EL (cell line): ENCODE measurements at places on chromosomes 7 and 10.

- no peak for DNase-seq
These were observed 93.6 kb downstream of the VOPP1 start for GRCh38 chr7:55478700-55479099.

DNA sequence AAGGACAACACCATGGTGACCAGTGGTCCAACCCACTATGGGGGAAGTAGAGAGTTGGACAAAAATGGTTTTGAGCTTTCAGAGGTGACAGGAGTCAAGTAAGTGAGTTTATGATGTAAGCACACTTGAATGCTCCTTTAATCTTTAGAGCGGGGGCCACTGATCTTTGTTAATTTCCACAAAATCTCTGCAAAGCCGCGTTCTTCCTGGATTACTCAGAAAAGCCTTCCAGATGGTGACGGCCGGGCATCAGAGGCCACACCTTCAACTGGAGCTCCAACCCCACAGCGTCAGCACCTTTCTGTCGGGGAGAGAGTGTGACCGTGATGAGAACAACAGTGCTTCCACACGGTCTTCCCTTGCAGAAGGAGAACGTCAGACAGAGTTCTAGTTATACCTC lies 35.2 kb upstream of the KLF6 start:
- peak; percentile 96 for DNase-seq

- no peak for DNase-seq
These were observed 41.1 kb downstream of the BLVRA start for GRCh38 chr7:43799605-43800004.

DNA sequence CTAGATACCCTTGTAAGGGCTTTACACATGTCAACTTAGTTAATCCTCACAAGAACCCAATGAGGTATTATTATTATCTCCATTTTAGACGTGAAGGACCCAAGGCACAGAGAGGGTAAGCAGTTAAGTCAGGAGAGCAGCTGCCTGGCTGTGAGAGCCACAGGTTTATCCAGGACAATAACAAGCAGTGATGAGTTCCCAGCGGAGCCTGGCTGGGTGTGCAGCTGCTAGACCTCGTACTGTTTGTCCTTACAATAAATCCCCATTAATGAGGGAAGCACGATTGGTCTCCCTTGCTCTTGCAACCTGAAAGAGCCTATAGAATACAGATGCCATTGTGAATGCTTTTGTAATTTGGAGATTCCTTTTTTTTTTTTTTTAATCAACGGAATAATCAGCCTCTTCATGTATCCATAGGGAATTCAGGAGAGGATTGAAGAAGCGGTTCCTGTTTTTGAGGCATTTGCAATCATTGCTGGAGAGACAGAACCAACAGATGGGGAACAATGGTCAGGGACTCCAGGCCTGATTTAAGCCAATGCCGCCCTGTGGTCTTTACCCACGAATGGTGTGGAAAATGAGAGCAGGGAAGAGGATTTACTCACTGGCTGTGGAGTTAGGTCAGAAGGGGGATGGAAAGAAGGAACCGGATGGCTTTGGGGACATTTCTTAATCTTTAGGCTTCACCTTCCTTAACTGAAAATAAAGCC lies 12.3 kb upstream of the ASB4 start:
- DNase-seq, result no peak

- no peak for DNase-seq
These were observed 13.4 kb downstream of the SGMS1 start for GRCh38 chr10:50610368-50610767.

DNA sequence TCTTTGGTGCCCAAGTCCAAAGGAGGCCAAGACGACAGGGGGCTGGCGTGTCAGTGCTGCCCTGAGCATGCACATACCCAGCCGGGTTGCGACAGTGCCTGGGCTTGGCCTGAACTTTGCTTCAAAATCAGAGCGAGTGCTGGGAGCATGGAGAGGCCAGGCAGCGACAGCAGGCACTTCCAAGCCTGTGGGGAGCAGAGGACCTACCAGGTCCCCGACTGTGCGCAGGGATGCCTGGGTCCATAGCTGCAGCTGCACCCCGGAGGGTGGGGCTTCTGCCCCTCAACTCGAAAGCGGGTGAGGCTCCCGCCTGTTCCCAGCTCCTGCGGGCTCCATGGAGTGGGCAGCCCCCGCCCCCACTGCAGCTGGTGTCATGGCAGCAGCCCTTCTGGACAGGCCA lies 79.1 kb downstream of the HDAC9 start:
- no peak for DNase-seq

DNA sequence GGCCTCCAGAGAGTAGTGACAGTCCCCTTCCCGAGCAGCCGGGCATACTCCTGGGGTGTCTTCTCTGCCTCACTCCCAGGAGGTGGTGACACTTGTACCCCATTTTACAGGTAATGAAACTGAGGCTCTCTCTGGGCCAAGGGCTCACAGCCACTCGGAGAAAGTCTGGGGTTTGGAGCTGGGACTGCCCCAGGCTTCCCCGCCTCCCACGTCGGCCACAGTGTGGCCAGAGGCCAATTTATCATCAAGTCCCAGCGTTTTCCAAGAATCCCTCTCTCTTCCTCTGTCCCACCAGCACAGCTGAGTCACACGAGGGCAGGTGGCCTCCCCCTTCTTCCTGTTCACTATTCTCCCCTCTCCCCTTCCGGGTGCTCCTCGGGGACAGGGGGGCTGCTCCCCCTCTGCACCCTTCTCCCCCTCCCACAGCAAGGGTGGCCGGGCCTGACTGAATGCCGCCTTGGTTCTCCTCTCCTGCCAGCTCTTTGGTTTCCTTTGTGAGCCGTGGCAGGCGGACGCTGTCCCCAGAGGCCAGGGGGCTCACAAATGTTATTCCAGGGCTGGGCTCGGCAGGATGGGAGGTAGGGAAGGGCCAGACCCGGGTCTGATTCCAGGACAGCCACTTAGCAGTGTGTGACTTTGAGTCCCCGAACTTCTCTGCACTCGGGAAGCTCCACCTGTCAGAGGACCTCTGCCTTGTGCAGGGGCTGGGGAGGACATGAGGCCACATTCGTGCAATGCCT lies 17.7 kb downstream of the CLIP2 start:
- peak; percentile 86 for DNase-seq

- DNase-seq, result no peak
These were observed 44.3 kb downstream of the HOXA1 start for GRCh38 chr7:27051451-27051850.

DNA sequence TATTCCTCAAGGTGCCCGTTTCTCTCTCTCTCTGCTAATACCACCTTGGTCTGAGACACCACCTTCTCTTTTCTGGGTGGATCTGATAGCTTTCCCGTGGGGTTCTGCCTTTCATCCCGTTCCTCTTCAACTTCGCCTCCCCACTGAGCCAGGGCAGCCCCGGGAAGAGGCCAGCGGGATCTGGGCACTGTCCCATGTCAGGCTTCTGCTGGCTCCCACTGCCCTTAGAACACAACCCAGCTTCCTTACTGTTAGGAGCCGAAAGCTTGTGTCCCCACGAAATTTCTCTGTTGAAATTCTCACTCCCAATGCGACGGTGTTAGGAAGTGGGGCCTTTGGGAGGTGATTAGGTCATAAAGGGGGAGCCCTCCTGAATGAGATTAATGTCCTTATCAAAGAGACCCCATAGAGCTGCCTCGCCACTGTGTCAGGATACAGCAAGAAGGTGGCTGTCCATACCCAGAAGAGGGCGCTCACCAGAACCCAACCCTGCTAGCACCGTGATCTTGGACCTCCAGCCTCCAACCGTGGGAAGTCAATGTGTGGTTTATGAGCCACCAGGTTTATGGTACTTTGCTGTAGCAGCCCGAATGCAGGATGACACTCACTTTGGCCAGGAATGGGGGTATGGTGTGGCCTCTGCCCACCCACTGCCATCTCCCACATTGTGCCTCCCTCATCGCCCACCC lies 79.2 kb downstream of the CAMK1D start:
- DNase-seq, result no peak

DNA sequence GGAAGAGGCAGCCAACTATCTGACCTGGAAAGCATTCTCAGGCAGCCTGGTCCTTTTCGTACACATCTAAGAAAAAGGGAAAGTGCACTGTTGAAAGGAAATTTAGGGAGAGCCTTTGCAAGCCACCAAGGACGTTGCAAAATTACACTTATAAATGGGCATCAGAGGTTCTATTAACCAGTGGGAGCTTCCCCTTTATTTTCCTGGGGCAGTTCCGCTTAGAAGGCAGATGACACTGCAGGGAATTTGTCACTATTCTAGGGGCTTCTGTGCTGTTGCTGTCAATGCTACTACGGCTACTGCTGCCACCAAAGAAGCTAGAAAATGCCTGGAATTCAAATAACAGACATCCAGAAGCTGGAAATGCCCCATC lies 79.6 kb upstream of the AUTS2 start:
- DNase-seq, result no peak

GRCh38 chr10:29446327-29446726 lies 157.5 kb downstream of the LYZL1 start:
- DNase-seq, result no peak

GRCh38 chr10:119575506-119575905 lies 21.3 kb downstream of the TIAL1 start:
- peak; percentile 15 for DNase-seq

- DNase-seq, result no peak
These were observed 69.8 kb downstream of the PRKAG2 start for GRCh38 chr7:151806952-151807775.

- peak; percentile 72 for DNase-seq
These were observed 33.1 kb downstream of the PPIF start for GRCh38 chr10:79380125-79380945.

DNA sequence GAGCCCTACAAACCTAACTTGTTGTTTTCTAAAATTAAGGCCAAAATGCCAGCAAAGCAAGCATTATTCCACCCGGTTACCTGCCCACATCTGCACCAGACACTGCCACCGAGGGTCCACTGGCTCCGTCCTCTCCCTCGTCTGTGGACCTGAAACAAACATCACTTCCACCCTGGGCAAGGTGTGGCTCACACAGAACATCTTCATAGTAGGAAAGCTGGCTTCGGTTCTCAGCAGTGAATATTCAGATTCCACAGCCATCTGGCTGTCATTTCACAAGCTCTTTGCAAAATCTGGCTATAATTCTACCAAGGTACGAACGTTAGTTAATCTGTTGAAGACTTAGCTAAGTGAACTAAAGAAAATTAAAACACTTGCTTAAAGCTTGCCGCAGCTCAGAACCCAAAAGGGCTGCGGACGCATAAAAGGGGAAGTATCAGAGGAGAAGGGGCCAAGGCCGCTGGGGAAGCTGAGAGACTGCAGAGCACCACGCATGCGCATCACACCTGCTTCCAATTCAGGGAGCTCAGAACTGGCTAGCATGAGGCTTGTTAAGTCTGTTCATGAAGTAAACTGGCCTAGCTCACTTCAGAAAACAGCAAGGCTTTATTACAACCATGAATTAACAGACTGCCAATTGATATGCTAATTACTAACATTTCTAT lies 46.1 kb downstream of the PTPRN2 start:
- DNase-seq, result no peak

- no peak for DNase-seq
These were observed 8.4 kb upstream of the R3HCC1L start for GRCh38 chr10:98125940-98126631.

DNA sequence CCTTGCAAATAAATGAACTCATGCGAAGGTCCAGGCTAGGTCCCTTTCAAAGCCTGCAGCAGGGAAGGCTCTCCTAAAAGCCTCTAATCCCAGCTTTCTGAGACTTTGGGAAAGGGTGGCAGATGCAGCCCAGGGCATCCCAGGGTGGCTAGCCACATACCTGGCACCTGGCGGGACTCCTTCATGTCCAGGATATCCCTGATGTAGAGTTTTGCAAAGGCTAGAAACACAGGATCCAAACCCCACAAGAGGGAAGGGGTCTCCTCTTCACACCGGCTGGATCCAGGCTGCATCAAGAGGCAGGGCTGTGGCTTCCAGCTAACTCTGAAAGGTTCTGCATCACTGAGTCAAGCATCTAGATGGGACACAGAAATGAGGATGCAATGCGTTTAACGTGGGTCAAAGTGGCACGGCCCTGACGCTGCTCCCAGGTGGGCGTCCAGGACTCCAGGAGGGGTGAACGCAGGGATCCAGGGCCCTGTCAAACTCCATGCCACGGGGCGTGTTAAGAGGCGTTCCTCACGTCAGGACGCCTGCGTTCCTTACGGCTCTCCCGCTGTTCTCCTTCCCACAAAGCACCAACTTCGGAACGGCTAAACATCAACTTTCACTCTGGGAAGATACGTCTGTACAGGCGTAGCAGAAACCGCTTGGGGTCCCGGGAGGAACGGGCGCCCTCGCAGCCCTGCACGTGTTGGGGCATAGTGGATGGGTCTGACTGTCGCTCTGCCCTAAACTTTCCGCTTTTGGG lies 507 bp downstream of the STN1 start:
- DNase-seq, result no peak

GRCh38 chr10:96333101-96333500 lies 25.7 kb downstream of the OPALIN start:
- DNase-seq, result no peak

GRCh38 chr7:8035192-8035591 lies 66.6 kb downstream of the GLCCI1 start:
- no peak for DNase-seq

GRCh38 chr10:55750458-55750857 lies 610.6 kb downstream of the ZWINT start:
- no peak for DNase-seq

DNA sequence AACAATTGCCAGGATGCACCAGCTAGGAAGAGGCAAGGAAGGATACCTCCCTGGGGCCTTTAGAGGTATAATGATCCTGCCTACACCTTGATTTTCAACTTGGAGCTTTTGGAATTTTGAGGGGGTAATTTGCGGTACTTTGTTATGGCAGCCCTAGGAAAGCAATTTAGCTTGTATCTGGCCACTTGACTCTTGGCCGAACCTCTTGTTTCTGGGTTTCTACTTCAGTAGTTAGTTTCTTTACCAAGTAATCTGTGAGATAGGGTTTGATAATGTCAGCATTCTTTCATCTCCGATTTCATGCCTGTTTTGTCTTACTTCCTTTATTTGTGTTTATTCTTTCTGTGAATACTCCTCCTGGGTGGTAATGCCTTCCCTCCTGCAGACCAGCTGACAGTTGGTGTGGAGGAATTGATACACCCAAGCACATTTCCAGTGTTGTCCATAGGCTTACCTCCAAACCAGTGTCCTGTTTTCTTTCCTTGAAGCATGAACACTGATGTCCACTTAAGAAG lies 163.7 kb downstream of the SND1 start:
- DNase-seq, result no peak

DNA sequence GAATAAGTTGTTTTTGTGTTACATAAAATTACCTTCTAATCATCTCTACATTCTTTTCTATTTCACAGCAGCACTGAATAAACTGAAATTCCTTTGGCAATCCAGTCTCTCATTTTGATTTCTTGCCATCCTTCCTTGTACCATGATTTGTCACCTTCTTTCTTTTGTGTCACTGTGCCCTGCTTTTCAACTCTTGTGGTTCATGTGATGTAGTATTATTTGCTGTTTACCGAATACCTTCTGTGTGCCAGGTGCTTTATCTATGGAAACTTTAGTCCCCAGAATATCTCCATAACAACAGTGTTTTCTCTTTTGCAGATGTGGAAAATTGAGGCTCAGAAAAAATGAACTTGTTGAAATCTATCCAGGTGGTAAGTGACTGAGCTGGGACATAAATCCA lies 220.3 kb downstream of the STK31 start:
- no peak for DNase-seq
